Left hindlimb (tissue), 1 donor: ENCODE measurements at places on chromosomes 3 and 15.

- no peak for DNase-seq
Observed at GRCh38 chr3:187021748-187022402, 91.5 kb downstream of the ST6GAL1 start.

DNA sequence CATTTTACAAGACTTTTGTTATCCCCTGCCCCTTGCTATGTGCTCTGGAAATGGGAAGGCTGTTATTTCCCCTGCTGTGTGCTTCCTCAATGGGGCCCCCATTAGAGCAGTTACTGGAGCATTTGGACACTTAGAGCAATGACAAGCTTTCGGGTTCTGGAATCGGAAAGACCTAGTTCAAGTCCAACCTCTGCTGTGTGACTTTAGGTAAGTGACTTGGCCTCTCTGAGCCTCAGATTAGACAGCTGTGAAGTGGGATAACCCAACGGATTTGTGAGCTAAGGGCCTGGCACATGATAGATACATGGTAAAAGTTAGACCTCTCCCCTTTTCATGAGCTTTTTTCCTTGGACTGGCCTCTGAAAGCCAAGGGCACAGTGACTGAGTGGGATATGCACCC is 84.0 kb upstream of the SEC13 start:
- DNase-seq: no peak

DNA sequence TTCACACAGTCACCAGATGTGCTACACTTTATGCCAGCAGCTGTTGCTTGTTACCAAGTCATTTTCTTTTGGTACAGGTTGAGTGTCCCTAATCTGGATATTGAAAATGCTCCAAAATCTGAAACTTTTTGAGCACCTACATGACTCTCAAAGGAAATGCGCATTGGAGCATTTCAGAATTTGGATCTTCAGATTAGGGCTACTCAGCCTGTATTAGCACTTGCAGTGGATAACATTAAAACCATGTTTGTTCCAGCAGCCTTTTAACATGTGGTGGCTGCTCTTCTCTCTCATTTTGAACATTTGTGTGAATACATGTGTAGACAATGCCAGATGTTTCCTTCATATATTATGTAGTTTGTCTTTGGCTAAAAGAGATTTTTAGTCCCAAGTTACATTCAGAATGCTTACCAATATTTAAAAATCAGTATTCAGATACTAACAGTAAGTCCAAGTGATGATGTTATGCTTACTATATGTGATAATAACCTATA is 230.9 kb upstream of the UBE2E1 start:
- no peak for DNase-seq

DNA sequence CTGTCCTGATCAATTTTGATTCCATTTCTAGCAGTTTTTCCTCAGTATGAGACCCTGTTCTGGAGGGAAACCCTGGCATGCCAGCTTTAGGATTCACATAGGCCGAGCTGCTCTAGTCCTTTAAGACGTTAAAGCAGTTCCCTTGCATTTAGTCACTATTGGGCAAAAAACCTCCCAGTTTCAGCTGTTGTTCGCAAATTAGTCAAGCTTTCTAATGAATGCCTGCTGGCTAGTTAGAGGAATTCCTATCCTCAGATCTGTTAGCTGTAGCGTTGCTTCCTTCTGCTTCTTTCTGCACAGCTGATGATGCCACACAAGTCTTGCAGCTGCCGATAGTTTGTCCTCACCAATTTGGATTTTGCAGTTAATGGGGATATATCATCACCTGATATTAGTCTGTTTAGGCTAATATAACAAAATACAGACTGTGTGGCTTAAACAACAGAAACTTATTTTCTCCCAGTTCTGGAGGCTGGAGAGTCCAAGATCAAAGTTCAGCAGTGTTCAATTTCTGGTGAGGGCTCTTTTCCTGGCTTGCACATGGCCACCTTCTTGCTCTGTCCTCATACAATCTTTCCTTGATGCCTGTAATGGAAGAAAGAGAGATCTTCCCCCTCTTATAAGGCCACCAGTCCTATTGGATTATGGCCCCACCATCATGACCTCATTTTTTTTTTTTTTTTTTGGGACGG is 7.5 kb upstream of the UBL7 start:
- DNase-seq: no peak

- DNase-seq: no peak
Observed at GRCh38 chr15:39376371-39376909, 204.4 kb upstream of the THBS1 start.

- DNase-seq: no peak
Observed at GRCh38 chr3:136332302-136332701, 82.2 kb downstream of the PCCB start.

GRCh38 chr3:117278424-117279190 is 569.0 kb downstream of the TUSC7 start:
- DNase-seq: no peak

- DNase-seq: no peak
Observed at GRCh38 chr3:7821858-7822257, 679.8 kb upstream of the LMCD1 start.

GRCh38 chr15:48285329-48286214 is 45.7 kb upstream of the DUT start:
- peak; percentile 90 for DNase-seq

DNA sequence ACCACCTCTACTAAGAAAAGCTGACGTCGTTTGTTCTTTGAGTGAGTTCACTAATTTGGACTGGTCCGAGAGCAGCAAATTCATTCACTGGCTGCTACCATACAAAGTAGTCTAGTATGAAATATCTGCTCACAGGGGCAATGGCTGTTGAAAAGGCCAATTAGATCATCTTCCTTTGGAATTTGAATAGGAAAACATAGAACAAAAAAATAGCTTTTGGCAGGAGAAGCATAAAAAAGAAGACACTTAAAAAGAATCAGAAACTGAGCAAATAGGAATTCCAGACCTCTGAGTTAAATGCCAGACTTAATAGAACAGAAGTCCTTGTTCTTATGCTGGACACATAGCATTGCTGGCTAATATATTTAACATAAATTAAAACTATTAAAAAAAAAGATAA is 159.3 kb downstream of the IL1RAP start:
- no peak for DNase-seq

DNA sequence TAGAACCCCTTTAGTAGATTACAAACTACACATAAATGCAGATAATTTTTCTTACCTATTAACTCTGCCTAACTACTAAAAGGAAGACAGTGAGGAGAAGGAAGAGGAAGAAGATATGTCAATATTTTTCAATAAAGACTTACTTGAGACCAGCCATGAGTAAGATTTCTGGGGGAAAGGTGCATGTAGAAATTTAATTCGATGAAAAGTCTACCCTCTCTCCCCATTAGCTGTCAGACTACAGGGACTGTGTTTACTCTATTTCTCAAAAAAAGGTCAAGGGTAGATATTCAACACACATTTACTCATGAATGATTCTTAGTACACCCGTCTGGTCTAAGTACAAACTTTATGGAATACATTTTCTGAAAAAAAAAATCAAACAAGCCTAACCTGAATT is 6.8 kb downstream of the TSPAN3 start:
- no peak for DNase-seq

- DNase-seq: peak; percentile 73
Observed at GRCh38 chr3:49882166-49882565, 12.5 kb upstream of the CAMKV start.

DNA sequence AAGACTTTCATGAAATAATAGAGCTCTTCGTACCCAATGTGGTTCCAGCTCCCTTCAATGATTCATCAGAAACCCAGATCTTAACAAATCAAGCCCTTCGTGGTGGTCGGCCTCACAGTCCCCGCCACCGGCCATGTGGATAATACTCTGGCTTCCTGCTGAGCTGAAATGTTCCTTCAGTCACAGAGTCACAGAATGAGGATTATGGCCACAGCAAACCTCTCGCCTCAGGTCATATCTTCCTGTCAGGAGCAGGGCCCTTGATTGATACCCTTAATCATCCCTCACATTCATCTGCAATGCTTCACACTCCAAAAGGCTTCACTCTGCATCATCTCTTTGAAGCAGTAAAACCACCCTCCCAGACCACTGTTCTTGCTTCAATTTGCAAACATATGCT is 452.6 kb downstream of the OCA2 start:
- DNase-seq: no peak

GRCh38 chr3:43857361-43858293 is 166.9 kb downstream of the ABHD5 start:
- no peak for DNase-seq

GRCh38 chr15:53843166-53843565 is 83.7 kb upstream of the WDR72 start:
- no peak for DNase-seq

DNA sequence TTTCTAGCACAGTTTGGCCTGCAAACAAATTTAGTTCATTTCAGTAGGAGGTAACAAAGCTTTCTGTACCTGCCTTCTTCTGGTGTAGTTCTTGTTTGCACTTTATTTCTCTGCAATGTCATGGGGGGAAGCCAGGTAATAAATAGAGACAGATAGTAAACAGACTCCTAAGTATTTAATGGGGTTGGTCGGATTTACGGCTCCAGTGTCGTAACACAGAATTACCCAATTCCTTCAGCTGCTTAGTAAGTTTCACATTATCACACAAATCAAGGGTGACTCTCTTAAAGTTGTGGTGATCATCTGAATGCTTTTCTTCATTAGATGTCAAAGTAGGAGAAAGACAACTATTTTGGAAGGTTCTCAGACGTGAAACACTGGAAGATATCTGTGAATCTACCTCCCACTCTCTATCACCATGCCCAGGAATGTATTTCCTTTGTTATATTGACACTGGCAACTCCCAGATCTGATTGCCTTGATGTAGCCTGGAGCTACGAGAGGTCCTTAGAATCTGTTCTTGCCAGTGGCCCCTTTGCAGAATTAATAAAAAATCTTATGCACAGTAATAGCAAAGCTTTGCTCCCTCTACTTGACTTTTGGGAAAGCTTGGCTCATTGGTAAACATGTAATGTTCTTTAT is 25.0 kb upstream of the TMC3 start:
- DNase-seq: no peak

GRCh38 chr3:157618075-157618760 is 115.0 kb upstream of the VEPH1 start:
- DNase-seq: no peak

DNA sequence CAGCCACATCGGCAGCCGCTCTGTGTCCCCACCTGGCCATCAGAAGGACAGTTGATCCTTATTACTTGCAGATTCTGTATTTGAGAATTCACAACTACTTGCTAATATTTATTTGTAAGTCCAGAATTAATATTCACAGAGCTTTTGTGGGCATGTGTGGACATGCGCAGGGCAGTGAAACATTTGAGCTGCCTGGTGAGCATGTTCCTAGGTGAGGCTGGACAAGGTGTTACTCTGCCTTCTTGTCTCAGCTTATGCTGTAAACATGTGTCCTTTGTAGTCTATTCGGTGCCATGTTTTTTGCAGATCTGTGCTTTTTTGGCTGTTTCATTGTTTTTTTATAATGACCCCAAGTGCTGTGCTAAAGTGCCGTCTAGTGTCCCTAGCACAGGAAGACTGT is 15.6 kb downstream of the FAH start:
- DNase-seq: no peak

GRCh38 chr3:182180654-182181385 is 469.1 kb downstream of the SOX2 start:
- DNase-seq: no peak

DNA sequence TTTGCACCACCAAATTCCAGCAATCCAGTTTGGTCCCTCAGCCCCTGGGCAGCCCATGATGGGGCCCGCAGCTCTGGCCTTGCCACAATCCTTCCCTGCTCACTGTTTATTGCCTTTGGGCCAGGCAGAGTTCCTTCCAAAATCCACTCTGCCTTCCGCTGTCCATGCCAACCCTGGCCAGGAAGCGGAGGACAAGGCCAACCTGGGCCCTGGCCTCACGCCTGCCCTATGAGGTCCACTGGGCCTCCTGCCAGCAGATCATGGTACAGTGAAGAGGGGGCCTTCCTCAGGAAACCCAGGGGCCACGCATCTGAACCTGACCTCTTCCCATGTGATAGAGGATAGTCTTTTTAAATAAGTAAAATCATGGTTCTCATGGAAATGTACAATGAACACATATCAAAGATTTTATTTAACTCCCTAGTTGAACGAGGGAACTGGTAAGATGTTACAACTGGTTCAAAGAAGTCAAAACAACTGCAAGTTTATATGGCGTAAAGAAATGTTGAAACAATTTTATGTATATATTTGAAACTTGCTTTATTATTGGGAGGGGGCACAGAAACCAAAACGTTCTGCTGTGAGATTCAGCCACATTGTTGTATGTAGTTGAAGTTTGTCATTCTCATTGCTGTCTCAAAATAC is 95.8 kb upstream of the TNFAIP8L3 start:
- DNase-seq: no peak

DNA sequence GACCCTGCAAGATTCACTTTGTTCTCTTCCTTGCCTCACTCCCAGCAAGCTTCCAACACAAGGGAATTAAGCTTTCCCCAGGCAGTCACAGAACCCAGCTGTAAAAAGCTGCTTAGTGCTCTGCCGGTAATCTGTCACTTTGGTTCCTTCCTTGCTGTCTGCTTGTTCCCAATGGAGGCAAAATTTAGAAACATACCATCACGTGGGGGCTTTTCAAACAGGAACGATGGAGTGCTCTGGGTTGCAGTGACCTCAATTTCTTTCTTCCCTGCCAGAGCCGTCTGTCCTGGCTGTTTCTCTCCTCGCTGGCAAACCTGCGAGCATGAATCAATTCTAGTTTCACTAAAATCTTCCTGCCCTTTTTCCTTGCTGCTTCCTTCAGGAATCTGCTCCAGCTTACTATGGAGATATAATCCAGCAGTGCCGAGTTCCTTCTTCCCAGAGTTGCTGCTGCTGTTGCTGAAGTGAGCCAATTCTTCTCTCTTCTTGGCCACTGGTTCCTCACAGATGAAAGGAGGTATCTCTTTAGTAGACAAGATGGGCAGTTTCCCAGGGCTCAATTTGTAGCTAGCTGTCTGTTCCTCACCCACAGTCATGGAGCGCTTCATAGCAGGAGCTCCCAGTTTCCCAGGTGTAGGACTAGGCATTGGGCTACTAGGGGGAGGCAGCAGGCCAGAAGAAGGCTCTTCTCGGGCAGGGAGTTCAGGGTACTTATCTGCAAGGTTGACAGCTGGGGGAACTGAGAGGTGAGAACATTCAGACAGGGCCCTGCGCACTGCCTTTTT is 88.1 kb downstream of the DHX30 start:
- DNase-seq: no peak

- peak; percentile 83 for DNase-seq
Observed at GRCh38 chr15:83207660-83208366, at the start of gene HDGFL3. Gene HDGFL3, minus strand, starts transcription at chr15:83207823. Its CDS starts 409 bp downstream, at chr15:83207414.
